ENCODE measurements at places on chromosomes 6 and 20.

- no peak for DNase-seq
Observed at GRCh38 chr6:54020334-54020733, 90.9 kb upstream of the MLIP start.

DNA sequence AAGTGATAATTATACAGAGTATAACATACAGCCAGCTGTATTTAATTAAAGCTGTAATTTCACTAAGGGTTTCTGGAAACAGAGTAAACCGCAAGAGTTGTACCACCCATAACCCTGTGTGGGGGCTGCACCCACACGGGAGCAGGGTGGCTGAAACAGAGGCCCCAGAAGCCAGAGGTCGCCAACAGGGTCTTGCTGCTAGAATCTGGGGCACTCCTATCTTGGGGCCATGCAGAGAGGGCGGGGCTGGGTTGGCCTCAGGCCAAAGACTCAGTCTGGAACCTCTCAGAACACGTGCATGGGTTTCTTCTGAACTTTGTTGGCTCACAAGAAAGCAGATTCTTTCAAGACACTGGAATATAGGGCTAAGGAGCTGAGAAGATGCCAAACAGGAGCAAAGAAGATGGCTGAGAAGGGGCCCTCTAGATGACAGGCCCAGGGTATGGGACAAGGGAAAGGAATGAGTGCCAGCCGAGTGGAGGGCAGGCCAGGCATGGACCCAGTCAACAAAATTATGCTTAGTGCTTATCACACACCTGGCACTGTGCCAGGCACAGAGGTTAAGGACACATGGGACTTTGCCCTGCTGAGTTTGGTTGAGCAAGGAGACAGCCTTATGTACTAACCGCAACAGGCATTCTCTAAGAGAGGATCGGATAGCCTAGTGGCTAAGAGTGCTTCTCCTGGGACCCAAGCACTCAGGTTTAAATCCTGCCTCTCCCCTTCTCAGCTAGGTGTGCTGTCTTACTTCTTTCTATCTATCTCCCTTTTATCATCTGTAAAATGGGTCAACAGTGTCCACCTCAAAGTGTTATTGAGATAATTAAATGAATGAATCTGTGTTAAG is 96.6 kb upstream of the FOXP4 start:
- no peak for DNase-seq

DNA sequence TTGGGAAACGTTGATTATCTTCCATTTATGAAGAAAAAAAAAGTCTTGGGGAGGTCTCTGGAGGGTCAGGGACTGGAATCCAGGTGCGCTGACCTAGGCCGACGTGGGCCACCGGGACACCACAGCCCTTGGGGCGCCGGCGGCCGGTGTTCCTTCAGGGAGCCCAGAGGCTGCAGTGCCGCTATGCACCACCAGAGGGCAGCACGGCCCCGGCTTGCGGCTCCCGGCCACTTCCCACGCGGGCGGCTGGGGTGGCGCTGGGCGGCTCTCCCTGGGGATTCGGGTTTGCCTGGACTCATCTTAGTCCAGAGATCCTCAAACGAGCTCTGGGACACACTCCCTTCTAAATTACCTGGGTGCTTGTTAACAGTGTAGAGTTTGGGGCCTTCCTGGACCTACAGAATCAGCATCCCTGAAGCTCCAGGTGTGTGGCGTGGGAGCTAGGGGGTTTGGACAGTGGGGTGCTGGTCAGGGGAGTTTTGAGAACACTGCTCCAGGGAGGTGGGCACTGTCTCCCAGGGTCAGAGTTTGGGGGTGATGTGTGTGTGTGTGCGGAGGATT is 23.0 kb upstream of the GTSF1L start:
- peak; percentile 100 for DNase-seq

DNA sequence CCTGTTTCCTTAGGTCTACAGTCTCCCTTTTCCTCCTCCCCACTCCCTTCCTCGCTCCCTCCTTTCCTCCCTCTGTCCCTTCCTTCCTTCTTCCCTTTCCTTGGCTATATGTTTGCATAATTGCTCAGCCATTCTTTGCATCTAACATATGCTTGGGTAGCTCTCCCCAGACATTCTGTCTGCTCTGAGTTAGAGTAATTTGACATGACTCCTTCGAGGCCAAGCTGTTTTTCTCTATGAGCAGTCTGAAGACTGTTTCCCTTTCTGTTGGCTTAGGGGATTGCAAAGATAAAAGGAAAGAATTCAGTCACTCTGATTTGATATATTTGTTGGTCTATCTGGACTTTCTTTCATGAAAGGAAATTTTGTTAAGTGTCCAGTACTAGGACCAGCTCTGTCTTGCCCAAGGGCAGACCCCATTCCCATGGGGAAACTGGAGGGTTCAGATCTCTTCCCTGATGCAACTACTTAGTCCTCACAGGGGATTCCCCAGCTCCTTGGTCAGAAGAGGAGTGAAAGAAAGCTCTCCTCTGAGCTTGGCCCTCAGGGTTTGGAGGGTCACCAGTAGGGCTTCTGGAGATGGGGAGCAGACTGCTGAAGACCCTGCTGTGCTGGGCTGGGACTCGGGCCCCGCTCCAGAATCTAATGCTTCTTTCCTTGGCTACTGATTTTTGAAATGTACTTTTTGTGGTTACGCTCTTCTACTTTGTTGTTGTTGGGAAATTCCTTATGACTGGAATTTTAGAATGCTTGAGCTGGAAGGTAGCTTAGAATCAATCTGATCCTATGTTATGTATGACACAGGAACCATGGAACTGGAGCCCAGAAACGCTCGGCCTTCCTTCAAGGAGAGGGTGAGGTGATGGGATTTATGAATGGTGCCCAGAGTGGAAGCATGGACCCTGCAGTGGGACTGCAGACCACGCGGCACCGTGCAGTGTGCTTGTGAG is 63.7 kb upstream of the SLC22A23 start:
- no peak for DNase-seq

DNA sequence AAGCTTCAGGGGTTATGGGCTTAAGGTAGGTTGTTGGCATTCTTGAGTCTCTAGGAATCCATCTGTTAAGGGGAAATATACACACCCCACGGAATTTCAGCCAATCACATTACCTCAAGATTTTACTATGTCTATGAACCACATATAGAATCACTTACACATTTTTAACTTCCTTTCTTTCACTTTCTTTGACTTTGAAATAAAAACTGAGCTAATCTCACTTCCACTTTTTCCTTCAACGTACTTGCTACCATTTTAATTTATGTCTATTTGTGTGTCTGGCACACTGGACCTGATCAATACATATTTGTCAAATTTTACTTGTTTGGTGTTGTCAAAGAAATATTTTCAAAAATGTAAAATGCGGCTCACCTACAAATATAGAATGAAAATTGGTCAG is 545.4 kb upstream of the JAG1 start:
- DNase-seq, result no peak

GRCh38 chr6:14243597-14243996 is 126.0 kb downstream of the CD83 start:
- no peak for DNase-seq

- no peak for DNase-seq
Observed at GRCh38 chr6:63804381-63804956, 168.9 kb downstream of the PHF3 start.

GRCh38 chr20:37570419-37570818 is 42.7 kb upstream of the BLCAP start:
- DNase-seq, result no peak

DNA sequence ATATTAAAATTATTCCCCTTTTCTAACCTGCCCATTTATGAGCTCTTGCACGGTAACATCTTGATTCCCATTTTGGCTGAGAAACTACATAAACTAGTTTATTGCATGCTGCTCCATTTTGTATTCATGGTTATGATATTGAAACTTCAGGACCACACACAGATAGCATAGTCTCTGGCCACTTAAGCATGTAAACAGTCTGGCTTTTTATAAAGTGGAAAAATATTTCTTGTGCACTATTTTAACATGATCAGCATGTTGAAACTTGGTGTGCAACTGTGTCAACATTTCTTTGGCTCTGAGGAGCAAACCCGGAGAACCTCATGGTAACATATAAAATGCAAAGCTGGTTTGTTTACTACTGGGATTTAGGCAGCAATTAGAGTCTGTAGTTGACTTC is 70.7 kb downstream of the SLX4IP start:
- DNase-seq, result no peak

- DNase-seq, result no peak
Observed at GRCh38 chr20:19890445-19891051, 126.6 kb upstream of the NAA20 start.

- DNase-seq, result no peak
Observed at GRCh38 chr6:13357551-13358075, 29.3 kb upstream of the TBC1D7 start.

DNA sequence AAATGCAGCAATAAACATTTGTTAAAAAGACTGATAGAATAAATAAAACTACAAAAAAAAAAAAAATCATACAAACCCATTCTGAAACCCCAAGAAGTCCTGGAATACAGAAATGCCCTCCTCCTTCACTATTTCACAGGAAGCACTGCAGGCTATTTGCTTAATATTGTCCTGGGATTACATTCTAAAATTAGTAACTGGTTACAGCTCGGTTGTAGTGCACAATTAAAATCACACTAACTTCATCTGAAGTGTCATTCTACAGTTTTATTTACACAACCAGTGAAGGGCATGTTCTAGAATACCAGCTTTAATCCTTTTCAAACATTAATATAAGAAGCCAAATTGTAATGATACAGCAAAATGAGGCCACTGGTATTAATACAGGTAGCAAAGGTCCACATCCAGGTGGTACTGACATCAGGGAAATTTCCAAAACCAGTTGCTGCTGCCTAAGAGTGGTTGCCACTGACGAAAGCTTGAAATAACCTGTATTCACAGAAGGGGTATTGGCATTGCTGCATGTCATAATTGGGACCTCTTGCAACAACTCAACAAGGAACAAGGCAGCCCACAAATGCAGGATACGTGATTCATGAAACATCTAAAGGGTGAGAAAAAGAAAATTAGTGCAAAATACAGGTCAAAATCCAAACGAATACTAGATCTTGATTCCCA is 26.9 kb downstream of the AKIRIN2 start:
- DNase-seq, result no peak

- no peak for DNase-seq
Observed at GRCh38 chr6:166722785-166723184, 95.7 kb upstream of the RPS6KA2 start.

- no peak for DNase-seq
Observed at GRCh38 chr6:120278689-120279396, 929.3 kb upstream of the MAN1A1 start.

- DNase-seq, result no peak
Observed at GRCh38 chr6:23647045-23647444, 479.0 kb upstream of the NRSN1 start.

DNA sequence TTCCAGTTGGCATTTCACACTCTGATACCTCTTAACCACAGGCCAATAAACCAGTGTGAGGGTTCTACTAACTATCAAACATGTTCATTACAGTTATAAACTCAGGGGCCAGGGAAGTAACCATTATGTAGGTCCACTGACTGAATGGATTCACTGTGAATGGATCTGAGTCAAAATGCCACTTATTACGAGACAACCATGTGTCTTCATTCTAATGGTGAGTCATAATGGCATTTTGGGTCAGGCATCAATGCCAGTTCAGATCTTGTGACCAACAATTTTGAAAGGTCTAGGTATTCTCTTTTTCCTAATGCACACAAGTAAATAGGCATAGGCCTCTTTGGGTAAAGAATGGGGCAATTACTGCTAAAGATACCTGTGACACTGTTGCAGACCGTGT is 112.2 kb upstream of the HEY2 start:
- DNase-seq, result no peak

- DNase-seq, result no peak
Observed at GRCh38 chr6:21750575-21750974, 157.0 kb downstream of the SOX4 start.

GRCh38 chr6:154156135-154156896 is 117.3 kb downstream of the OPRM1 start:
- no peak for DNase-seq

DNA sequence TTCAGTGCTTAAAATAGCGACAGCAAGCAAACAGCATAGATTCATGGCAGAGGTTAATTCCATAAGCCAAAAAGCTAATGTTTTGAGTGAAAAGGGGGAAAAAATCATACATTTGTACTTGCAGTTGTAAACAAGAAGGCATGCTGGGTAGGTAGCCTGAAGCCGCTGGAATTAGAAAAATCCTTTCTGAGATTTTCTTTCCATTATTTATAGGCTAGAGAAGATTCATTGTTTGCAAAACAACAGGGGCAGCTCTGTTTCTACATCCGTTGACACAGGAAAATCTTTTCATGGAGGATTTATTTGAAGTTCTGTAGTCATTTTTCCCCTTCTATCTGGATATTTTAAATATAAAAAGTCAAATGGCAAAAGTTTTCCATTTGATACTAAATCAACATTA is 843.9 kb downstream of the QKI start:
- no peak for DNase-seq

DNA sequence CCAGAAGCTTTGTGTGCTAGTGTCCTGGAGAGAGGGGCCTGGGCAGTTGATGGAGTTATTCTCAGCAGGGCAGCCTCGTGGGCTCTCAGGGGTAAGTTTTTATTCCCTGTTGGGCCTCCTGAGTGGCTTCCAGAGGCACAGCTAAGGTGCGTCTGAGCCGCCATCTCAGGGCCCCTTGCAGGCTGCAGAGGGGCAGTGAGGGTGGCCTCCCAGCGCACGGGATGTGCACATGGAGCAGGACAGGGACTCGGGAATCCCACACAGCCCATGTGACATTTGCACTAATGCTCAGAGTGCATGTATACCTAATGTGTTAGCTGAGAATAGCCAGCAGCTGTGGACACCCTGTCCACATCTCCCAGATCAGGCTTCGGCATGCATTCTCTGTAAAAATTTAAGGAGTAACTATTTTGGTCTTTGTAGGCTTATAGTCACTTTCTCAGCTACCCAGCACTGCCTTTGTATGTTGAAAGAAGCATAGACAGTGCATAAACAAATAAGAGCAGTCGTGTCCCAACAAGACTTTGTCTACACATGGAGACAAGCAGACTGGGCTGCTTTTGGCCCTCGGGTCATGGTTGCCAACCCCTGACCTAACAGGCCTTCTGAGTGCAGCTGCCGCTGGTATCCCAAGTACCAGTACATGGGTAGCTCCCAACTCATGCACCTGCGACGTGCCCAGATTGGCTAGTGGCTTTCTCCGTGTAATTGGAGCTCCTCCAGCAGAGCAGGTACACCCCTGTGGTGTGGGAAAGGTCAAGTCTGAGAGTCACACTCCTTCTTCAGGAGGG is 18.6 kb upstream of the CST9L start:
- DNase-seq, result peak; percentile 35

- no peak for DNase-seq
Observed at GRCh38 chr6:13454286-13455221, 32.8 kb downstream of the GFOD1 start.

All from H1 (cell line).